ENCODE measurements at places on chromosomes 16 and 17.

DNA sequence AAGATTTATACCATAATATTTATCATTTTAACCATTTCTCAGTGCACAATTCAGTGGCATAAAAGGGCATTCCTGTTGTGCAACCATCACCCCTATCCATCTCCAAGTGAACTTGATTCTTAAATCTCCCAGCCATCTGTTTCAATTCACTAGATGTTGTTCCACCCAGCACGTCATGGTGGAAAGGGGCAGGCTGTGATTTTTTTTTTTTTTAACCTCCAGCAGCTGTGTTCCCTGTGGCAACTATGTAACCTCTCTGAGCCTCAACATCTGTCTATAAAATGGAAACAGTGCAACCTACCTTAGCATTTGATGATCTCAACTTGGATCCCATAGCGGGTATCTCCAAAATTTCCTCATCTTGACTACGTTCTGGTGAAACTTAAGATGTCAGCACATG lies 604.5 kb downstream of the WWOX start:
- H3K27ac ChIP-seq: no peak overlapping the region
- DNase-seq: no peak
- H3K4me3 ChIP-seq: no peak overlapping the region
- no peaks in the 10 kb centered on the region for H3K36me3 ChIP-seq
- H3K27me3 ChIP-seq: no peaks in the 10 kb centered on the region
- H3K4me1 ChIP-seq: no peaks in the 10 kb centered on the region

GRCh38 chr16:23537390-23537789 lies 19.8 kb downstream of the EARS2 start:
- H3K27me3 ChIP-seq: no peaks in the 10 kb centered on the region
- H3K4me3 ChIP-seq: no peak overlapping the region
- DNase-seq: no peak
- H3K36me3 ChIP-seq: peaks cover 61% of the 10 kb centered on the region
- no peaks in the 10 kb centered on the region for H3K4me1 ChIP-seq

GRCh38 chr17:17540278-17540906 lies 44.2 kb upstream of the RASD1 start:
- no peaks in the 10 kb centered on the region for H3K36me3 ChIP-seq
- H3K4me1 ChIP-seq: no peaks in the 10 kb centered on the region
- H3K27ac ChIP-seq: no peak overlapping the region
- H3K4me3 ChIP-seq: no peak overlapping the region
- H3K27me3 ChIP-seq: no peaks in the 10 kb centered on the region
- no peak for DNase-seq

DNA sequence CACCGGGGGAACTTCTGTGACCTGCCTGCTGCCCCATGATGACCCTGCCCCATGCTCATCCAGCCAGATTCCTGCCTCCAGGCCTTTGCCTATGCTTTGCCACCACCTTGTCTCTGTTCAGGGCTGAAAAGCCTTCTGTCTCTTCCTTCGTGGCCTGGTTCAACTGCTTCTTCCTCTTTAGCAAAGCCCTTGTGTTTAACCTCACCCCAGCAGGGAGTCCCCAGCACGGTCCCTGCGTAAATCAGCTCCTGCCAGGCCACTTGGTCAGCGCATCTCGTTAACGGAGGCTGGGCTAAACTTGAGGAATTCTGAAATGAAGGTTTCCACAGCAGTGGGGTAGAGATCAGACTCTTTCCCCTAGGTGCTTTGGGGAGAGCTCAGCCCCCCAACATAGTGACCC lies 16.1 kb upstream of the KCNJ12 start:
- H3K36me3 ChIP-seq: no peaks in the 10 kb centered on the region
- no peak for DNase-seq
- H3K27me3 ChIP-seq: no peaks in the 10 kb centered on the region

- no peak overlapping the region for H3K27ac ChIP-seq
- H3K4me3 ChIP-seq: no peak overlapping the region
- H3K27me3 ChIP-seq: peaks cover 15% of the 10 kb centered on the region
- no peak for DNase-seq
- H3K4me1 ChIP-seq: no peaks in the 10 kb centered on the region
These were observed 498.5 kb upstream of the ZFHX3 start for GRCh38 chr16:73546341-73546845.

DNA sequence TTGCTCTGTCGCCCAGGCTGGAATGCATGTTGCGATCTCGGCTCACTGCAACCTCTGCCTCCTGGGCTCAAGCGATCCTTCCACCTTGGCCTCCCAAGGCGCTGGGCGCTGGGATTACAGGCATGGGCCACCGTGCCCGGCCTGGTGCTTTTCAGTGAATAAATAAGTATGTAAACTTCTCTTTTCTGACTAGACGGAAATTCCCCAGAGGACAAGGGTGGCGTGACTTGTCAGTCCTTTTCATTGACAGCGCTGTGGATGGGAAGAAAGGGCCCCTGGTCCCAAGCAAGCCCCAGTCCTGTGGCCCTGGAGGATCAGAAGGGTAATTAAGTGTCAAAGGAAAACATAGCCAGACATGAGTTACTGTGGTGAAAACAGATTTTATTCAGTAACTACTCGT lies 9.6 kb upstream of the SPN start:
- no peaks in the 10 kb centered on the region for H3K27me3 ChIP-seq
- H3K36me3 ChIP-seq: no peaks in the 10 kb centered on the region
- DNase-seq: no peak
- no peaks in the 10 kb centered on the region for H3K4me1 ChIP-seq
- H3K27ac ChIP-seq: no peak overlapping the region

DNA sequence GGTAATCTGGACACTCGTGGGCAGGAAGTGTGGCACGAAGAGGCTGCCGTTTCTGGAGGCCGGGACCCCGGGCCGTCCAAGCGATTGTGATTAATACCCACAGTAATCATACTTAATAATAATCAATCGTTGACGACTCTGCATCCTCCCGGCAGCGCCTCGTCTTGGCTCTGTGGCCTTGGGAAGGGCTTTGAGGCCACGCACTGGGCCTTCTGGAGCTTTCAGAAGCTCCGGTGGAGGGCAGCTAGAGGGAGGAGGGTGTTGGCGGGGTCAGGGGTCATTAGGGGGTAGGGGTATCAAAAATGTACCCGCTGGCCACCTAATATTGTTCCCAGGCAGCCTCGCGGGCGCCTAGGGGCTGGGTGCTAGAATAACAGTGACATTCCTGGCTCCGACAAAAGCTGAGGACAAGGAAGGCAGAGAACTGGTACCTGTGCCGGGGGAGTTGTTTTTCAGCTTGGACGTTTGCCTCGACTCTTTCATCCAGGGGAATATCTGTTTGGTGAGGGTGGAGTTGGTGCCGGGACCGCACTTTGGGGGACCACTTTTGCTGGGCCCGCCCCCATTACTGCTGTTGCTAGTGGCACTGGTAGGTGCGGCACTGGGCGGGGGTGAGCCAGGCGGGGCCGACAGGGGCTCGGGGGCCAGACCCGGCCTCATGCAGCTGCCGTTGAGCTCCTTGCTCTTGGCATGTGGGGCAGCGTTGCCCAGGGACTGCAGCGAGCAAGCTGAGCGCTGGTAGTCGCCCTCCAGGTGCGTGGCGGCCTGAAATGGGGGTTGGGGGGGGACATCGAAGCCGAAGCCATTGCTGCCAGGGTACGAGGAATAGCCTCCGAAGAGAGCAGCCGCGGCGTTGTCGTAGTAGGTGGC lies 6.9 kb upstream of the HOXB2 start:
- peaks cover 11% of the 10 kb centered on the region for H3K36me3 ChIP-seq
- no peak overlapping the region for H3K4me3 ChIP-seq
- no peaks in the 10 kb centered on the region for H3K27me3 ChIP-seq
- H3K4me1 ChIP-seq: peaks cover 30% of the 10 kb centered on the region
- no peak for DNase-seq

DNA sequence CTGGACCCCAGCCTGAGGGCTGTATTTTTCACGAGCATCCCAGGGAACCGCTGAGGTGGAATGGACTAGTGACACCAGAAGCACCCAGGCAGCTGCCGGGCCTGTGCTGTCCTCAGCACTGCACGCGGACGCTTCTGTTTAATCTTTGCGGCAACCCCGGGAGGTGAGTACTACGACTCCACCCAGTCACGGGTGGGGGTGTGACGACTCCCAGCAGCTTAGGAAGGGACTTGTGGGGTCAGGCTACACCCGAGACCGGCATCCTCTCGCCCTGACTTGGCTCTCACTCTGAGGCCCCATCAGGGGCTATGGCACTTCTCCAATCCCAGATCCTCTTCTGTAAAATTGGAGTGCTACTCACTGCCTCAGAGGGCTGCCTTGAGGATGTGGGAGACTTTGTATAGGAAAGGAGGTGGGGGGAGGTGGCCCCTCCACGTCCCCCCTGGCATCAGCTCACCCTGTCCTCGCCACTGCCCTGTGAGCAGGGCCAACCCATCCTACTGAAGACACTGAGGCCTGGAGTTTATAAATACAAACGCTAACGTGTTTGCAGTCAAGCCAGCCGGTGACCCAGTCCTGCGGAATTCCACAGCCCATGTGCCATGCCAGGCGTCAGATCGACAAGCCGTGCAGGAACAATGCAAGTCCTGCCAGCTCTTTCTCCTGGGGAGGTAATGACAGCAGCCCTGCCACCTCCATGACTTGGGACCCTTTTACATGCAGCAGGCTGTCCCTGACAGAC lies 44.4 kb downstream of the PPL start:
- H3K27ac ChIP-seq: no peak overlapping the region
- no peaks in the 10 kb centered on the region for H3K36me3 ChIP-seq
- no peak overlapping the region for H3K4me3 ChIP-seq
- H3K27me3 ChIP-seq: peaks cover 5% of the 10 kb centered on the region

GRCh38 chr16:71880176-71880575 lies 3.8 kb downstream of the ZNF821 start:
- H3K27ac ChIP-seq: no peak overlapping the region
- H3K4me1 ChIP-seq: peaks cover 25% of the 10 kb centered on the region
- no peaks in the 10 kb centered on the region for H3K27me3 ChIP-seq
- H3K36me3 ChIP-seq: no peaks in the 10 kb centered on the region
- no peak for DNase-seq

DNA sequence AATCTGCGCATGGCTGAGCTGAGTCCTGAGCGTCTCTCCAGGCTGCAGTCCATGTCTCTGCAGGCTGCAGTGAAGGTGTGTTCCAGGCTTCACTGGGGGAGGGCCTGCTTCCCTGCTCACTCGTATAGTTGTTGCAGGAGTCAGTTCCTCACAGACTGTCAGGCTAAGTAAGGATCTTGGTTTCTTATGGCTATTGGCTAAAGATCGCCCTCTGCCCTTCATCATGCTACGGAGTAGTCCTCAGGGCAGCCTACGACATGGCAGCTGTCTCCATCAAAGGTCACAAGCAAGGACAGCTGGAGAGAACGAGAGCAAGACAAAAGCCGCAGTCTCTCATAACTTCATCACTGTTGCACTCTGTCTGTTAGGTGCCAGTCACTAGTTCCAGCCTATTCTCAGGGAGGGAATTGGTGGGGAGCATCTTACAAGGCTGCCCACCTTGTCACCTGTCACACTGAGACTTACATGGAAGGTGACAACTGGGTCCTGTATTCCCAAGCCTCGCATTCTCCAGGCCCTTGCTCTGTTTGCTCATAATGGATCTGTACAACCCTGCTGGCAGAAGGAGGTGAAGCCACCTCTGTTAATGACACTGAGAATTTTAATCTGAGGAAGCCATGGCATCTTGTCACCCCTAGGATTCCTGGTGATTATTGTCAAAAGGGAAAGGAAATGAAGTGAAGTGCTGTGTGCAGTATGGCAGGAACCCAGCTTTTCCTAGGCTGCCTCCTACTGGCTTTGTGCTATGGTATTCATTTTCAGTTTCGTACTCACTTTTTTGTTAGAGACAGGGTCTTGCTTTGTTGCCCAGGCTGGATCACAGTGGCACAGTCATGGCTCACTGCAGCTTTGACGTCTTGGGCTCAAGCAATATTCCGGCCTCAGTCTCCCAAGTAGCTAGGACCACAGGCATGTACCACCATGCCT lies 43.4 kb downstream of the MFSD11 start:
- H3K27ac ChIP-seq: no peak overlapping the region
- H3K27me3 ChIP-seq: no peaks in the 10 kb centered on the region
- DNase-seq: no peak
- H3K4me1 ChIP-seq: no peaks in the 10 kb centered on the region
- no peak overlapping the region for H3K4me3 ChIP-seq

DNA sequence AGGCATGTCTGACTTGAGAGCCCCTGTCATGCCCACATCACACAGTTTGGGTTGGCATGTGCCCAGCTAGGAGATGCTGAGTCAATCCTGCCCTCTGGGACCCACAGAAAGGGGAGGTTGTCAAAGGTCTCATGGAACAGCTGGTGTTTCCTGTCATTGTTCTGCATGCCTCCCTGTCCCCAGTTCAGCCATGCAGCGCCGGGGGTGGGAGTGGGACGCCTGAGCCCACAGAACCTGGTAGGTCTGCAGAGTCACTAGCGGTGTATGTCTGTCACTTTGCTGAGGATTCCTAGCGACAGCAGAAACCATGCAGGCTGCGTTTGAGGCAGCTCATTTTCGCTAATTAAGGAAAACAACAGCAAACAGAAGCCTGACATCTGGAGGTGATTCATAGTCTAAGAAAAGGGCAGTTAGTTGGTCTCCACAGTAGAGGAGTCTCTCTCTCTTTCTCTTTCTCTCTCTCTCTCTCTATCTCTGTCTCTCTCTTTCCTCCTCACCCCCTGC lies 19.6 kb upstream of the CCL1 start:
- no peaks in the 10 kb centered on the region for H3K4me1 ChIP-seq
- no peak overlapping the region for H3K4me3 ChIP-seq
- no peaks in the 10 kb centered on the region for H3K36me3 ChIP-seq
- H3K27ac ChIP-seq: no peak overlapping the region
- H3K27me3 ChIP-seq: peaks cover 14% of the 10 kb centered on the region

- no peak overlapping the region for H3K4me3 ChIP-seq
- H3K27me3 ChIP-seq: peaks cover 47% of the 10 kb centered on the region
- H3K27ac ChIP-seq: no peak overlapping the region
- no peak for DNase-seq
These were observed 27.8 kb upstream of the TAC4 start for GRCh38 chr17:49875685-49876084.

DNA sequence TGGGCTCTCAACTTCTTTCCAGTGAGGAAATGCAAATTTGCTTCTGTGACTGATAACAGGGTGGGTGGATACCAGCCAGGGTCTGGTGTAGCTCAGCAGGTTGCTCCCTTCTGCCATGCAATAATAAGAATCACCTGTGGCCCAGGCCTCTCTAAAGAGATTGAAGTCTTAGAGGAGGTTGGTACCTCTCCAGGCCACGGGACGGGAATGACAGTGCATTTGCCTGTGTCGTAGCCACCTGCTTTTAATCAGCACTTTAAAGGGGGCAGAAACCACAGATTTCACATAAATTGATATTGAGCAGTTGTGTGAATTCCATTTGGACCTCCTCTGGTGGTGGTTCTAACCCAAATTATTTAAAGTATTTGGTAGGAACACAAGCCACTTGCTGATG lies 246.9 kb downstream of the PRKCA start:
- no peaks in the 10 kb centered on the region for H3K27me3 ChIP-seq
- H3K4me1 ChIP-seq: peaks cover 9% of the 10 kb centered on the region
- H3K4me3 ChIP-seq: no peak overlapping the region
- no peak for DNase-seq
- no peak overlapping the region for H3K27ac ChIP-seq
- no peaks in the 10 kb centered on the region for H3K36me3 ChIP-seq

GRCh38 chr16:84406006-84406963 lies 37.9 kb downstream of the ATP2C2 start:
- H3K36me3 ChIP-seq: no peaks in the 10 kb centered on the region
- no peak for DNase-seq
- no peak overlapping the region for H3K27ac ChIP-seq
- H3K4me3 ChIP-seq: no peak overlapping the region

- DNase-seq: no peak
- H3K4me3 ChIP-seq: no peak overlapping the region
- peaks cover 4% of the 10 kb centered on the region for H3K27me3 ChIP-seq
- no peaks in the 10 kb centered on the region for H3K4me1 ChIP-seq
- H3K36me3 ChIP-seq: no peaks in the 10 kb centered on the region
These were observed 294.2 kb upstream of the SALL1 start for GRCh38 chr16:51445250-51445649.

- peak overlapping the region; percentile 75 for H3K27ac ChIP-seq
- no peak for DNase-seq
- no peak overlapping the region for H3K4me3 ChIP-seq
- peaks cover 8% of the 10 kb centered on the region for H3K4me1 ChIP-seq
These were observed 93.9 kb upstream of the FA2H start for GRCh38 chr16:74868501-74868900.
